ENCODE measurements at places on chromosomes 3 and 15. TPM values are rescaled to one million over a fixed set of nuclear protein-coding genes. Genes with fewer than 3 reads are reported as not detected.

- DNase-seq = no peak
Measured at GRCh38 chr15:67746450-67746849, 78.9 kb upstream of the SKOR1 start.

- DNase-seq = no peak
Measured at GRCh38 chr3:67691926-67692325, 37.5 kb upstream of the SUCLG2 start.

DNA sequence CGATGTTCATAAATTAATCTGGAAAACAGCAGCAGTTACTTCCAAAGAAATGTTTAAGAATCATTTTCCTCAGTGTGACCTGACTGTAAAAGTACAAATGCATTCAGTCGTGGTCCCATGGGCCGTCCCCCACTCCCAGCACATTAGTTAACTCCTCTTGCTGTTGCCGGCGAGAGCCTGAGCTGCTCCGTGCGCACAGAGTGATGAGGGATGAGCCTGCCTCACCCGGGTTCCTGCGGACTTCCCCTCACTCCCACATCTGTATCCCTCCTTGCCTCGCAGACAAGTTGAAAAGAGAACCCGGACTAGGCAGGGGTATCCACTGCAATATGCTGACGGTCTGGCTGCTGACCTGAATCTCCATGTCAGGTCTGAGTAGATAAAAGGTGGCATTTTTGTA is 861.7 kb upstream of the NR2F2 start:
- DNase-seq = no peak

The SNRPA1 gene
- 63.4 TPM for total RNA-seq

Measured in HFFc6 (cell line).